ENCODE measurements at places on chromosomes 5 and 9.
A peak's percentile ranks its signal among the peaks of the same experiment; 100 is the strongest.

- no peak for DNase-seq
These were observed 344.1 kb upstream of the RPS23 start for GRCh38 chr5:82622205-82622604.

- no peak for DNase-seq
These were observed 64.5 kb downstream of the COL15A1 start for GRCh38 chr9:99008203-99008602.

DNA sequence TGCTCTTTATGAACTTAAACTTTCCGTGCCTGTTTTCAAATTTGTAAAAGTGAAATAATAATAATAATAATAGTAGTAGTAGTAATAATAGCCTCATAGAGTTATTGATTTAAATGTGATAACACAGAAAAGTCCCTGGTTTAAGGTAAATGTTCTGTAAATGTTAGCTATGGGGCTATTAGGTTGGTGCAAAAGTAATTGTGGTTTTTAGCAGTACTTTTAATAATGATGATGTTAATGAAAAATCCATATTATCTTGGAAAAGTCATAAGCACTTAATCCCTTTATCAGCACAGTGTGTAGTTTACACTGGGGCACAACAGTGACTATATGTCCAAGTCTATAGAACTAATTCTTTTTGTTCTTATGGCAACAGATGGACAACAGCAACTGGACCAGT, at the start of gene OR1Q1:
Gene OR1Q1 (plus strand): TSS at position 377 of the 400 bp plus-strand sequence. CDS start 0 bp downstream, at position 377.
- DNase-seq: no peak

DNA sequence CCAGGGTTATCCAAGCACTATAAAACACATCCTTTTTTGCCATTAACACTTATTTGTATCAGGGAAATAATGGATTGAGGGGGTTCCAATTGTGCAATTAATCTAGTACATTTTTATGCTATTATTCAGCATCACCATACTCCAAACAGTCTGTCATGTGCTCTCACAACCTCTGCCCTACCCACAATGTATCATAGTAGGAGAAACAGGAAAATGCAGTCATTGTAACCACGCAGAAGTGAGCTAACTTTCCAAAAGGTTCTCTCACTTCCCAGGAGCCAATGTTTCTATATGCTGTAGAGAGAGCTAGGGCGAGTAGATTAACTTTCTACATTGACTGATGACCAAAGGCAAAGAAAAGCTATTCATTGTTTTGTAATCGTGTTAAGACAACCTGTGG, 29.8 kb downstream of the DAB2 start:
- DNase-seq: no peak

- peak; percentile 70 for DNase-seq
These were observed 25.5 kb upstream of the STXBP1 start for GRCh38 chr9:127586537-127586936.

DNA sequence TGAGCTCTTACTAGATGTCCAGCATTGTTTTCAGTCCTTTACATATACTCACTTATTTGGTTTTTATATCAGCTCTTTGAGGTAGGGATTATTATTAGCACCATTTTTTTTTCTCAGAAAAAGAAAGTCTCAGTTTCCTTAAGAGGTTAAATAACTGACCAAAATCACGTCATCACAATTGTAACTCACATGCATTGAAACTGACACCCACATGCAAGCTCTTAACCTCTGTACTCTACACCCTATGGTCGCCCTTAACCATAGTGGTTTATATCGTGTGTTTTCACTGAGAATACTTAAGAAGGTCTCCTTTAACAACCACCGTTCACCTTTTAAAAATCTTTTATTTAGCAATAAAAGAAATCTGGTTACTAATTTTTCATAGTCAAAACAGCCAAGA, 61.0 kb downstream of the PRDM6 start:
- no peak for DNase-seq
